ENCODE measurements at places on chromosomes 7 and 10.

- DNase-seq = no peak
Observed at GRCh38 chr7:130127821-130128317, 57.5 kb downstream of the KLHDC10 start.

DNA sequence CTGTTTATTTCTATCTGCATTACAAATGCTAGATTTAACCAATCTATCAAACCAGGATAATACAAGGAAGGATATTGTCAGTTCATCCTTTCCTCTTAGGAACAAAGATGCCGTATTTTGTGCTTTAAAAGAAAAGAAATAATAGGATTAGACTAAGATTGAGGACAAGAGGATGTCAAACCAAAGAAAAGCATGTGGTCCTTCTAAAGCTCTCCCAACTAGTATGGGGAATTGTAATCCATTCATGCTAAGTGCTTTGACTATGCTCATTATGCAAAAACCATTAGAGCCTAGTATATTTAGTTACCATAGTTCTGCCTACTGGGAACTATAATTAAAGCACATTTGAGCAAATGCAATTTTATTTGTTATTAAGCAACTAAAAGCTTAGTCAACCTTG is 280.2 kb downstream of the GRM8 start:
- DNase-seq = no peak

- no peak for DNase-seq
Observed at GRCh38 chr10:97128039-97128492, 57.7 kb downstream of the SLIT1 start.

GRCh38 chr10:124117511-124117785 is 24.1 kb upstream of the CHST15 start:
- no peak for DNase-seq

DNA sequence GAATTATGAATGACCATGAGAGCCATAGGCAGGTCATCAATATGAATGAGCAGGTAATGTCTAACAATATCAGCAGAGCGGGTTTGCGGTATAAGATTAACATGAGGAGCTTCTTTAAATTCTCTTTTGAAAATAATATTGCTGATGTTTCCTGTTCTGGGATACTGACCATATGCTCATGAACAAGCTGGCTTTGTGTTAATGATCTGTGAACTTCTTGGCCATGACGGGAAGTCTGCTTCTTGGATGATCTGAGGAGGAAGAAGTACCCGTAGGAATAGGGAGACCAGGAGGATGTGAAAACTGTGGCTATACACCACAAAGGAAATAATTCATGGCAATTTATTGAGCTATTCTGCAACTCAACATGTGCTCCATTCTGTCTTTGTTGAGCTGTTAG is 38.6 kb downstream of the ITGA8 start:
- no peak for DNase-seq

GRCh38 chr10:72086466-72087391 is 1.6 kb downstream of the SPOCK2 start:
- DNase-seq = no peak

- no peak for DNase-seq
Observed at GRCh38 chr10:59557052-59557451, 152.6 kb downstream of the SLC16A9 start.

- no peak for DNase-seq
Observed at GRCh38 chr10:70602665-70603448, at the start of gene PRF1. TSS of gene PRF1 (minus strand) at chr10:70602741. CDS start at chr10:70600902, 1,839 bp downstream.

DNA sequence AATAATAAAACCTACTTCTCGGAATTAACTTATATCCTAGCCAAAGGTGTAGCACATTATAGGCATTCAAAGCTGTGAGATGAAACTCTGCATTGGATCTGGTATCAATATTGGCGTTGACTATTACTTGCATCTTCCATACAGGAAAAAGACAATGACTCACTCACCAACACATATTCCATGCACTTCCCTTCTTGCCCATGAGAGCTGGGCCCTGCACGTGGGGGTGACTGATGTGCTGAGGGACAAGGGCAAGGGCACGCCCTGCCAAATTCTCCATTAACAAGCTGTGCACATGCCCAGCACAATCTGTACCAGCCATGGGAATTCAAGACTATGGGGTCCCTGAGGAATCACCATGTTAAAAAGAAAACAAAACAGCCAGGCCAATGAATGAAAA is 188.1 kb upstream of the PDE1C start:
- no peak for DNase-seq

DNA sequence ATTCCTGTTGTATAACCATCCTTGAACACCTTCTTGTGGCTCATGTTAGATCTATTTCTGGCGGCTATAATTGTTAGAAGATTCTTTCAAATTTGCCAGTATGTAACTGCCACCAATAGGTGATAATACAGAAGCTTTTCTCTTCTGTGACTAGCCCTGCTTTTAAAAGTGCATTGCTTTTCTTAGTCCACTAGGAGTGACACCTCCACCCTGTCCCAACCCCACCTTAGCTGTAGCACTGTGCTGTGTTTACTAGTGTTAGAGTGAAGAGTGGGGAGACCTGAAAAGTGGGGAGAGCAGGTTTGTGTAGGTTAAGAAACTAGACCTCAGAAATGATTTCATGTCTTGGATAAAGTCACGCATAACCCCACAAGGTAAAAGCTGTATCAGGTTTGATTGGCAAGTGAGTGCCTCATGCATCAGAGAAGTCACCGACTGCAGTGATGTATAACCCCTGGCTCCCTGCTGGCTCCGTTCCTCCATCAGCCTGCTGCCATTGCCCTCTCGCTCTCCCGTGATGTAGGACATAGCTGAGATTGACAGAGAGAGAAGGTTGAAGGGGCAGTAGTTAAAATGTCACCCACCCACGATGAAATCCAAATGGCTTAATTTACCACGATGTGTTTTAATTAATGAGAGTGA is 12.5 kb downstream of the NPVF start:
- DNase-seq = no peak

GRCh38 chr10:49569031-49569631 is 30.2 kb upstream of the ERCC6 start:
- no peak for DNase-seq

GRCh38 chr7:17994079-17994850 is 33.4 kb downstream of the PRPS1L1 start:
- DNase-seq = no peak

DNA sequence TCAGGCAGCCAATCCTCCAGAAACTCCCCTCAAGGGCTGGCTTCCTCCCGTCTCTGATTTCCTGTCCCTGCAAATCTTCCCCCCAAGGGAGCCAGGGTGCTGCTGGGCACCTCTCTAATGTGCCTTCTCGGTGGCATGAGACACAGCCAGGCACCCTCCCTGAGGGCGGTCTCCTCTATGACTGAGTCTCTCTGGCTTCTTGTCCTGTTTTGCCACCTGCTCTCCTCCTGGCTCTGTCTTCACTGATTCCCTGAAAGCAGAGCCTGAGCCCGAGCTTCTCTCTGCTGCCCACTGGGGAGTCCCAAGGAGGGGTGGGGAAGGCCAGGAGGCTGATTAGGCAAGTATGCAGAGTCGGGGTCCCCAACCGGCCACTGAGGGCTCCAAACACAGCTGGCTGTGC is 60.4 kb upstream of the INSIG1 start:
- no peak for DNase-seq

- DNase-seq = no peak
Observed at GRCh38 chr7:54560723-54561122, 18.5 kb downstream of the VSTM2A start.

DNA sequence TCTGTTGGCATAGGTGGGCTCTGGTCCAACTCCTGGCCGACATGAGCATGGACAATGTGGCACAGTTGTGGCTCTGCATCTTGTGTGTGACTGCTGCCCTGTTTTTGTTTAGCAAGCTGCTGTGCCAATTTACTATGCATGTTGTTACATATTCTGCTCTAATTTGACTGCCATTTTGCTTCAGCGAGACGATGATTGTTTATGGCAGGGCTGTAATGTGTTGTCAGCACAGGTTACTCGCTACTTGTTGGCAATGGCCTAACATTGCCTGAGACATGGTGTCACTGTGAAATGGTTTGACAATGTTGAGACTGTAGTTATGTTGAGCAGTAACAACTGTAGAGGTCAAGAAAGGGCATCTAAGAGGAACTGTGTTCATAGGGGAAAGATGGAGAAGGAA is 659.6 kb downstream of the AUTS2 start:
- DNase-seq = no peak

- DNase-seq = no peak
Observed at GRCh38 chr7:80791509-80791929, 127.3 kb downstream of the SEMA3C start.

Data from NCI-H2081 treated with DMSO at 0.1 percent for 48 hours (cell line).